ENCODE measurements at places on chromosomes 7 and 10.

DNA sequence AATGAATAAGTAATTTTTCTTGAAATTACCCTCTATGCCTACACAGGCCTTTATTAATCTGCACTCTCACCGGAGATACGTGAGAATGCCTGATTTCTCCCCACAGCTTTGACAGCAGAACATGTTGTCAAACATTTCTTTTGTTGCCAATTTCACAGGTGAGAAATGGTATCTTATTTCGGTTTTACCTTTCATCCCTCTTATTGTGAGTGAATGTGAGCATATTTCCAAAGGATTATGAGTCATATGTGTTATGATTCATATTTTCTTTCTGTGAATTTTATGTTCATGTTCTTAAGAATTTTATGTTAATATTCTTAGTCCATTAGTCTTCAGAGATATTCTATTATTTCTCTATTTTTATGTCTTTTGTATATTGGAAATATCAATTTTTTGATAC, 965.1 kb downstream of the CCSER2 start:
- DNase-seq = no peak

- no peak for DNase-seq
Observed at GRCh38 chr7:128810997-128811396, 19.2 kb upstream of the FLNC start.

GRCh38 chr10:11373717-11374171, 237.7 kb downstream of the USP6NL start:
- DNase-seq = no peak

DNA sequence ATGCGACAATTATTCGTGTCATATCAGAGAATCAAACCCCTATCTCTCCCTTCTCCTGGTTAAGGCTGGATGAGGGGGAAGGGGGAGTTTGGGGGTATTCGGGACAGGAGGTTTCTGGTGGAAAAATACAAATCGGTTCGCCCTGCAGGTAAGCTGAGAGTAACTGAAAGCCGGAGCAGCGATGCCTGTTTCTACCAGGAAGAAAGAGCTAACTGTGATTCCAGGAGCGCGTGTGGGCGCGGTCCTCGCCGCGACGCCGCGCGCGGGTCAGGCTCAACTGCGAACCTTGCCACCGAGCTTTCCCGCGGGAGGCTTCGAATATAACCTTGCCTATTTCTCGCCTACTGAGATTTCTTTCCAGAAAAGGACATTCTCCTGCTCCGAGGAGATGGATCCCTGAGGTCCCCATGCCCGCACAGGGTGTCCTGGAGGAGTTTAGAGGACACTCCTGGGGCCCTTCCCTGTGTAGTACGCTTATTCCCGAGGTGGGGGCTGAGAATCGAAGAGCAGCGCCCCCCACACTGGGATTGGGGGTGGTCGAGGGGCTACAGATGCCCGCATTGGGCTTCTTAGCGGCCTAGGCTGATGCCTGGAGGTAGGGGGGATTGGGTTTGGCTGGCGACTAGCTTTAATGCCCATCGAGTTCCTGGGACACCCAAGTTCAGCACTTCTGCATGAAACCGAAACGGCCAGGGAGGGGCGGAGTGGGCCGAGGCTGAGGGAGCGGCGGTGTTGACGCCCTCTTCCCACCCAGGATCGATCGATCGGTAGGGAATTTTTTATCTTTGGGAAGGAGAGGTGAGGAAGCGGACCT, 13.0 kb upstream of the DLX6 start:
- no peak for DNase-seq

DNA sequence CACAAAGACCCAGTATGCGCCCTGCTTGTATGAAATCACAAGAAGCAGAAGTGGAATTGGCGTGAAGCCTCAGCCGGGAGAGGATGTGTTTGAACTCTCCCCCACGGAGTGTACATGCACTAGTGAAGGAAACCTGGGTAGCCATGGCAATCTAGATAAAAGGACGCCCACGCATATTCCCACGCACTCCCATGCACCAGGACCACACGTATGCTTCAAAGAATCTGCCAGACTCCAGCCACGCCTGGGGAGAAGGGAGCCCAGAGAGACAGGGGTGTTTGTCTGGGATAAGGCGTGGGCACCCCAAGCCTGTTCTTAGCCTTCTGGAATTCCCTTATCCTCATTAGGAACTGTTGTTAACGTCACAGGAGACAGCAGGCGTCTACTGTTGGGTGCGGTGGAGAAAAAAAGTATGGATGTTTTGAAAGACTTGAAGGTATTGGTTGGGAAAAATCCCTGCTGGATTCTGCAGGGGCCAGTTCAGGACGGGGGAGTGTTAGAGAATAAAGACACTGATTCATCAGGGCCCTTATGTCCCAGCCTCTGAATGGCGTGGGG, 28.9 kb upstream of the ECHDC3 start:
- no peak for DNase-seq

DNA sequence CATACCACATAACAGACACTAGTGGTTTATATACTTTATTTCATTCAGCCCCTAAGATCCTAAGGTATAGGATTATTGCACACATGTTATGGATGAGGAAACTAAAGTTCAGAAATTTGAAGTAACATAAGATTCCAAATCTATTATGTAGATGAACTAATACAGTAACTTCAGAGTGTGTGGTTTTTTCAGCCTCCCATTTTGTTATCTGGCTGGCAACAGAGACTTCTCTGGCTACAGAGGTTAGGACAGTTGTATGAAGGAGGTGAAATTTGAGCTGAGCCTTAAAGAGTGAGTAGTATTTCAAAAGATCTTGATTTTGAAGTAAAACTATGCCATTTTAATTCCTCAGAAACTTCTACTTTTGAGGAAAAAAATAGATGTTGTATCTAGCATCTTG, 125.4 kb downstream of the MAPK8 start:
- no peak for DNase-seq

DNA sequence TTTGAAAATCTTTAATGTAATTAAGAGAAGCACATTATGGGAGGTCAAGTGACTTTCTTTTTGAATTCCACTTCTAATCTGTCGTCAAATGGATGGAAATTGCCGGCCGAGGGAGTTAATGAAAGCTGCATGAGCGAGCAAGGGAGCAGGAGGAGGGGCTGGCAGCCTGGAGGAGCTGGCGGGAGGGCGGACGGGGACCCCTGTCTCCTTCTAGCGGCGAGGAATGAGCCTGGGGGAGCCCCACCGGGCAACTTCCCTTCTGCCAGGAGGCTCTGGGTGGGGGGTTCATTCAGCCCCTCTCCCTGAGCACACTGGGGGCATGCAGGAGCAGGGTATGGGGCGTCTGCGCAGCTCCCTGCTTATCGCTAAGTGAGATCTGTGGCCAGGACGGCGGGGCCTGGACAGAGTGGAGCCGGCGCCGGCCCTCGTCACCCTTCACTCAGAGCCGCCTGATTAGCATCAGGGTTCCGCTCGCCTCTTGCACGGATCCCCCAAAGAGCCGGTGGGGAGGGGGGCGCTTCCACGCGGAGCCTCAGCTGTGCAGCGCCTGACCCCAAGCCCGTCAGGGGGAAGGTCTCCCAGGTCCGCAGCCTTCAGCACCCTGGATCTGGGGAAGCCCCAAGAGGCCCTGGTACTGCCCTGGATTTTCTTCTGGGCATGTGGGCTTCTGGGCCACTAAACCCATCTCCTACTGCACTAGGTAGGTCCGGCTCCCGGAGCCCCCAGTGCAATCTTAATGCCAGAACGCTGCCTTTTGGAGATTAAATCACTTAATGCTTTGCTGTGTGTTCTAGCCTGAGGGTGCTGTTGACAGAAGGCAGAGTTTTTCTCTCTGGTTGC, 680.8 kb downstream of the LRMDA start:
- no peak for DNase-seq

- DNase-seq = no peak
Observed at GRCh38 chr7:139572704-139573385, 49.4 kb downstream of the CLEC2L start.

- DNase-seq = no peak
Observed at GRCh38 chr7:155483868-155484325, 26.0 kb downstream of the EN2 start.

GRCh38 chr7:24948739-24949138, 31.2 kb downstream of the OSBPL3 start:
- peak; percentile 62 for DNase-seq

DNA sequence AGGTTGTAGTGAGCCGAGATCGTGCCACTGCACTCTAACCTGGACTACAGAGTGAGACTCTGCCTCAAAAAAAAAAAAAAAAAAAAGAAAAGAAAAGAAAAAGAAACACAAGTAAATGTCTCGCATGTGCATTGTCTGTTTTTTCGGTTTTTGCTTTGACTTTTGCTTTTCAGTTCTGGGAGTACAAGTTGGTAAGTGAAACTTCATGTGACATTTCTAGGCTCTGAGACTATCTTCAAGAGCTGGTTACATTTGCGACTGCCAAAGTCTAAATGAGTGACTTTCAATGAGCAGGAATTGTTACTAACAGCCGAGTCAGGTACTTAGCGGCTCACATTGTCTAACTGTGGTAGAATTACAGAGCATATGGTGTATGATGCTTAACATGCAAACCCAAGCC, 107.0 kb upstream of the CELF2 start:
- DNase-seq = no peak

- DNase-seq = peak; percentile 4
Observed at GRCh38 chr7:4103352-4104091, 578.6 kb upstream of the FOXK1 start.

- DNase-seq = no peak
Observed at GRCh38 chr7:99090771-99091542, 53.0 kb downstream of the SMURF1 start.

DNA sequence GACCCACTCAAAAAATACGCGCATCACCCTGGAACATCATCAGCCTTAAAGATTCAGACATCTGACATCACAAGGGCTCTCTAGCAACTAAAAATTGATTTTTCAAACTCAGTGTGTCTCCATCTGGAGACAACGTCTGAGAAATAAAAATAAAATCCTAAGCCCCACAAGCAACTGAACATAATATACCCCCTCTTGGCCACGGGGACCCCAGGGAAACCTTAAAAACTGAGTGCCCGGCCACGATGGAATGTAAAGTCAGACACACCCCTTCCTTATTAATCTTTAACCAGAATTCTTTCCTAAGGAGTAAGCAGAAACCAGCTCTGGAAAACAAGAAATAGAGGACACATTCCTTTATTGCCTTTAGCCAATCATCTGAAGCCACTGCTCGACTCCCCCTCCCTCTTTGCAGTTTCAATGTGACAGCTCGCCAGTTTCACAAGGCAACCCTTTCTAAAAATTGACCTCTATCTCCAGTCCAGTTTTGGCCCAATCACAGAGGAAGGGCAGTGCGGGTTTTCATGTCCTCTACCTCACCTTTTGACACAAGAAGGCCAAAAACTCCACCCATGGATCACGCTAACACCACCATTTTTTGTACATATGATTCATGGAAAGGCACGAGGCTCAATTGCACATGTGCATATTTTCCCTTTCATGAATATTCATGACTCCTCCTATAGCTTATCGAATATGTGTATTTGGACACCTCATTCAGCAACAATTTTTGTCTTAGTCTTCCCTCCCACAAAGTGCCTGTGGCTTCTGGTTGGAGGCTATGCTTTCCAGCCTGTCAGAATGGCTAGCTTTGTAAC, 24.2 kb downstream of the IFIT3 start:
- DNase-seq = no peak

GRCh38 chr7:142459551-142459963, 201.7 kb upstream of the PRSS58 start:
- DNase-seq = no peak

GRCh38 chr7:105602325-105603305, 21.3 kb upstream of the EFCAB10 start:
- no peak for DNase-seq

- DNase-seq = no peak
Observed at GRCh38 chr10:89352802-89353201, 25.0 kb downstream of the IFIT3 start.

- DNase-seq = no peak
Observed at GRCh38 chr10:49139028-49139845, 5.4 kb upstream of the FAM170B start.

DNA sequence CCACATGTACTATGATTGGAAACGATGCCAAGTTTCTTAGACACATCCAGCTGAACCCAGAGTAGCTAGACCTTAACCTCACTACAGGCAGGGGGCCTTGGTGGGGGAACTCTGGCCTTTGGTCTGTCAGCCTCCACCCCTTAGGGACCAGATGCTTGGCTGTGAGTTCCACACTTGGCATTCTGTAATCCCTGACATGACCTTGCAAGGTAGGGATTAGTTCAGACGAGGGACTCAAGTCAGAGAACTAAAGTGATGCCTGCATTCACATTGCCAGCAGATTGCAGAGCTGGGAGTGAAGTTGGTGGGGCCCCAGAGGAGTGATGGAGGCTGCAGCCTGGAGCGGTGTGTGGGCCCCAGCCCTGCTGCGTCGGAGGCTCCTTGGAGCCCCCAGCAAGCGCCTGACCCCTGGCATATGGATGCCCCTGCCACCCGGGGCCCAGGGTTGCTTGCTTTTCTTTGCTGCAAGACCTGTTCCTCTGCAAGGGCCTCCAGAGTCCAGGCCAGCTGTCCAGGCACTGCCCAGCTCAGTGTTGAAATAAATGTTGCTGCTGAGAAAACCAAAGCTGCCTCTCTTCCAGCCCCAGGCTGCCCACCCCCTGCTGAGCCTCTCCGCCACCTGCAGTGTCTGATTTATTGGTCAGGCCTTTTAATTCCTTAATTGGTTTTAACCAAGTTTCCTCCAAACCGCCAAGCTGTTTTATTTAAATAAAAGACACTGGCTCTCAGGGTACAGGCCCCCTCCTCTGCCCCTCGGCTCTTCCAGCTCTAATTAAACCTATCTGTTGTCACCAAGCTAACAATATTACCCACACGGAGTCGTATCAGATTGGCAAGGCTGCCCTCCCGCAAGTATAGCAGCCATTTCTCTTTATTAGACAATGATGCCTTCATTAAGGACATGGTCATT, 4.7 kb downstream of the NPTX2 start:
- DNase-seq = no peak

- DNase-seq = no peak
Observed at GRCh38 chr7:117458977-117459583, 20.7 kb upstream of the CFTR start.

DNA sequence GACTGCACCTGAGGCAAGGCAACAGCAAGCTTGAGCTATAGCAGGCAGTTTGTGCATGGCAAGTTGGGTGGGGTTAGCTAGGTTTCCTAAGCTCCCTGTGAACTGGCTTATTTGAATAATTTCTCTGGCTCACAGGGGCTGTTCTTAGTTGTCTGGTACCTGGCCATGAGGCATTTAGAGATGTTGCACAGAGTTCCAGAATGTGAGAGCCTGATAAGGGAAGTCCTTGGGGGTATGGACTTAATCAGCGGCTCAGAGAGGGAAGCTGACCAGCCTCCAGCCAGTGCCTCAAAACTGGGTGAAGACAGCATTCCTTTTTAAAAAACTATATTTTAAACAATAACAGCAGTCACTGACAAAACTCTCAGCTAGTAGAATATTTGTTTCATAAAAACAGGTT, 307.4 kb downstream of the FZD1 start:
- DNase-seq = no peak

DNA sequence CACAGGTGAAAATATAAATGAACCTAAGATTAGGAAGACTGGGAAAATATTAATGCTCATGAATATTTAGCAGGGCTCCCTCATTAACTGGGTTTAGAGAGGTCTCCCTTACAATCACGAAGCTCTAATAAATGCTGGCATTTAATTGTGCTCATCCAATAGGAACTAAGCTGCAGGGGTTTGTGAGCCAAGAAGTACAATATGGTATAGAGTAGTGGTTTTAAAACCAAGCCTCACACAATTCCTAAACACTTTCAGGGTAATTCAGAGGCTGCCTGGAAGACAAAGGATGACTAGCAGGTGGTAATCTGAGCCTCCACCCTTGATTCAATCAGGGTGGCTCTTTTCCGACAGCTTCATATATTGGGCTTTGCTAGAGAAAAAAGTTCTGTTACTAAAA, 103.3 kb downstream of the GPAM start:
- no peak for DNase-seq
